NCI-H1092 (cell line): ENCODE measurements at places on chromosomes 4 and X.
A peak's percentile ranks its signal among the peaks of the same experiment; 100 is the strongest.

- peak; percentile 26 for DNase-seq
Observed at GRCh38 chr4:118265312-118266144, 87.3 kb downstream of the PRSS12 start.

- no peak for DNase-seq
Observed at GRCh38 chrX:103356858-103357257, 552 bp downstream of the TCEAL9 start.

DNA sequence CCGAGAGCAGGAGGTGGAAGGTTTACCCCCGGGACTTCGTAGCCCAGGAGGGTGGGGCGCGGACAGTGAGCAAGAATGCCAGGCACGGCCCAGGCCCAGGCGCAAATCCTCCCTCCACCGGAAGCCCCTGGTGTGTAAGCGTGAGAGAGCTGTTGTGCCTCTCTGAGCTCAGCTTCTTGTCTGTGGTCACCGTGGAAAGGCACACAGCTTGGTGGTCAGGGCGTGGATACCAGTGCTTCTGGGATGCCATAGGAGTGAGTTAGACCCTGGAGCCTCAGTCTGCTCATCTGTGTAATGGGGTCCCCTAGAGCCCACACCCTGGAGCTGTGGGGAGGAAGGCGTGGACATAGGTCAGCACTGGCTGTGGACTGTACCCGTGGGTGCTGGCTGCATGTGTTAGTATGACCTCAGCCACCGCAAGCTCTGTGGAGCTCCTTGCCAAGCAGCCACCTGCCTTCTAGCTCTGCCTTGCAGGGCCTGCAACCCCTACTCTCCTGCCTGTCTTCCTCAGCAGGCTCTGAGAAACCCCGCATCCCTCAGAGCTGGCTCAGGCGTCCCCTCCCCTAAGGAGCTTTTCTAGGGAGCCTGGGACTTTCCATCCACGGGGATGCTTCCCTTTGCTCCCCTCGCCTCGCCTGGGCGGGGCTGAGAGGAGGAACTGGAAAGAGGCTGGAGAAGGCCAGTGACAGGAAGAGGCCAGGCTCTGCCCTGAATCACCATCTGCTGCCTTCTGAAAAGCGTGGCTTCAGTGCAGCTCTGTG, 28.0 kb upstream of the AFAP1 start:
- DNase-seq, result no peak

GRCh38 chrX:40005292-40006011, 92.3 kb downstream of the BCOR start:
- no peak for DNase-seq

DNA sequence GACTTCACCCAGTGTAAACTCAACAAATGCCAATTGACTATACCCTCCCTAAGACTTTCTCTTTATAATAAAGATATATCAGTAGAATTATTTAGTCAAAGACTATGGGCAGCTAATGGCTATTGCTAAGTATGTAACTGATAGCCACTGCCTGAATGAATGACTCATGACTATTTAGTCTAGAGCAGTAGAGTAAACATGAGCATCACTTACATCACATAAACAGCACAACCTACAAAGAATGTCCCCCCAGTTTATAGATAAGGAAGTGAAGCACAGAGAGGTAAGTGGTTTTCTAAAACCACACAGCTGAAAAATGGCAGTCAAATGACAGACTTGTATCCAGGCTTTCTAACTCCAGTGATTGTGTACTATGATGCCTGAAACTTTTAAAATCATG, 507.0 kb downstream of the PPARGC1A start:
- no peak for DNase-seq

DNA sequence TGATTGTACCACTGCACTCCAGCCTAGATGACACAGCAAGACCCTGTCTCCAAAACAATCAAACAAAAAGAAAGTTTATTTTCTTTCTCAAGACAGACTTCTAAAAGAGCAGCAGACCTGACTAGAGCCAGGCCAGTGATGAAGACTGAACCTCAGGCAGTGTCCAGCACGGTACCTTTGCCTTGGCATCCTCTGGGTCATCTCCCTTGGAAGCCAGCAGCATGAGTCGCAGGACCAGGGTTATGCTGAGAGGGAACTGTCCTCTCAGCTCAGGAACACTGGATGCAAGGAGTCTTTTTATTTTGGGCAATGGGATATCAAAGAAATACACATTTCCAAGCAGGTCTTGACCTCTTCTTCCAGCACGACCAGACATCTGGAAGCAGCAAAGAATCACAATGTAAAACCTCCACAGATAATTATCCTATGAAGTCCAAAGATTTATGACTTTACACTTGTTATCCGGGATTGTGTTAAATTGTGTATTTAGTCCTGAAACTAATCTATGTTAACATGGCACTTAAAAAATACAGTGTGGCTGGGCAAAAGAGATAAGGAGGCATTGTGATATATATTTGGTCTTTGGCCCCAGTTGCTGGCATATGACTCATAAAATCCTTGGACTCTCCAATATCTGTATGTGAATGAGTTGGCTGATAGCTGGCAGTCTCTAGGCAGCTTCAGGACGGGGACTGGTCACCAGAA, 66.0 kb upstream of the DDX60 start:
- DNase-seq, result no peak

DNA sequence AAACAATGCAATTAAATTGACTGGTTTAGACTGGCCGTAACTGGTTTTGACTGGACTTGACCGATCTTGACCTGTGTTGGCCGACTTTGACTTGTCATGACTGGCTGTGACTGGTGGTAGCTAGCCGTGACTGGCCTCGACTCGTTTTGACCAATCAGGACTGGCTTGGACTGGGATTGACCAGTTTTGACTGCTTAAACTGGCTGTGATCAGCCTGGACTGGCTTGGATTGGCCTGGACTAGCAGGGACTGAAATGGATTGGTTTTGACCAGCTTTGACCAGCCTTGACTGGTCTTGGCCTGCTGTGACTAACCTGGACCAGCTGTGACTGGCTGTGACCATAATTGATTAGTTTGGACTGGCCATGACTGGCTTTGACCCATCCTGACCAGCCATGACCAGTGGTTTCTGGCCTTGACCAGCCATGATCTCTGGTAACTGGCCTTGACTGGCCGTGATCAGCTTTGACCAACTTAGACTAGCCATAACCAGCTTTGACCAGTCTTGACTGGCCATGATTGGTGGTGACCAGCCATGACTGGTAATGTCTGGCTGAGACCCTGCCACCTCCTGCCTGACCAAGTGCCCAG, 13.1 kb downstream of the SUV39H1 start:
- no peak for DNase-seq

DNA sequence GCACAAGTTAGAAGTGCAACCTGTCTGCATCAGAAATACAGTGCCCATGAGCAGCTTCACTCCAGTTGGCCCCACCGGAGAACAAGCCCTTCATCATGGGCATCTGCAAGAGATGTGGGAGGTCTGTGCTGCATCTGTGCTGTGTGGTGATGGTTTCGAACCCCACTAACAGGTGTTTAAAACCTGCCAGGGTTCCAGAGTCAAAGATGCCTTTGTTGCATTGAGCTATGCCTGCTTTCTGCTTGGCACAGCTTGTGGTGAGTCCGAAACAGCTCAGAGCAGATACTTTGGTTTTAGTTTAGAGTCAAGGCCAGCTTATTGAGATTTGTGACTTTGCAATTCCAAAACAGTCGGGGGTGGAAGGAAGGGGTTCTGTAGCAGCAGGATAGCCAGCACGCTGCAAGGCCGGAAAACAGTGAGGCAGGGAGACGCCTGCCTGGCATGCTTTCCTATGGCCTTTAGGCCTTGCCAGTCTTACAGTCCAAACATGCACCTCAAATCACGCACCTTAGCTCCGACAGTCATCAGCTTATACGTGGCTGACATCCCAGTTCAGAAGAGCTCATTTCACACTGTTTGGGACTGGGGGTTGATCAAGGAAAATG, 21.8 kb downstream of the MAGEA9 start:
- no peak for DNase-seq

GRCh38 chr4:76298227-76298626, 8.3 kb upstream of the STBD1 start:
- no peak for DNase-seq

DNA sequence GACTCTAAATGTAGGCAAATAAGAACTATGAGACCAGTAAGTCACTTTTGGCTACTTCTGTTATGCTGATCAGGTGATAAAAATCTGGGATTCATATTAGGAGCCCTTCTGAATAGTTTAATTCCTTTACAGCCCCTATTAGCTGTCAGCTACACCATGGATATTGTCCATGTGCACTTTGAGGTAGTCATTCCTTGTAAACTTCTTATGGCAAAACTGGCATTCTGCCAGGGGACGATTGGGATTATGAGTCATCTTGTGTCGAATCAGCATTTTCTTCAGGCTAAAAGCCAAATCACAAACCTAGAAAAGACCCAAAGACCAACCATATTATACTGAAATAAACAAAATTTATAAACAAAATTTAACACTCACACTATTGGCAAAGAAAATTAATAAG, 227.6 kb downstream of the PRDM5 start:
- no peak for DNase-seq

DNA sequence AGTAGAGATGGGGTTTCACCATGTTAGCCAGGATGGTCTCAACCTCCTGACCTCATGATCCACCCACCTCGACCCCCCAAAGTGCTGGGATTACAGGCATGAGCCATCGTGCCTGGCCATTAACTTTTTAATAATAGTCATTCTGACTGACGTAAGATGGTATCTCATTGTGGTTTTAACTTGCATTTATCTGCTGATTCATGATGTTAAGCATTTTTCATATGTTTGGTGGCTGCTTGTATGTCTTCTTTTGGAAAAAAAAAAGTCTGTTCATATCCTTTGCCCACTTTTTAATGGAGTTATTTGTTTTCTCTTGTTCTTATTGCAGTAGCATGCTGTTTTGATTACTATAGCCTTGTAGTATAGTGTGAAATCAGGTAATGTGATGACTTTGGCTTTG, 45.8 kb downstream of the ANXA10 start:
- no peak for DNase-seq

GRCh38 chr4:114691865-114692264, 93.3 kb downstream of the UGT8 start:
- DNase-seq, result no peak

- DNase-seq, result no peak
Observed at GRCh38 chr4:169115897-169116254, 105.8 kb upstream of the CBR4 start.

- DNase-seq, result no peak
Observed at GRCh38 chrX:149476513-149476912, 28.6 kb downstream of the IDS start.

- peak; percentile 10 for DNase-seq
Observed at GRCh38 chrX:153474718-153475117, 4.3 kb upstream of the HAUS7 start.

DNA sequence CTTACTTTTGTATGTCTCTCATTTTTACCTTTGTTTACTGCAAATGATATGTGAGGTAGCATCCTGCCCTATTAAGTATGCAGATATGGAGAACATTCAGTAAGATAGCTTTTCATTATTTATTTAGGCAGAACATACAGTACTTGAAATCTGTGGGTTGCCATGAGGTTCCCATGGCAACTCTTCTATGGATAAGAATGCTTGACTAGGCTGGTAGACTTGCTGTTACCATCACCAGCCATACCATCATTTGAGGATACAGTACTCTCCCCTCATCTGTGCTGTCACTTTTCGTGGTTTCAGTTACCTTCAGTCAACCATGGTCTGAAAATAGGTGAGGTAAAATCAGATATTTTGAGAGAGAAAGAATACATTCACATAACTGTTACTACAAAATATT, 56.7 kb downstream of the NAF1 start:
- DNase-seq, result no peak

DNA sequence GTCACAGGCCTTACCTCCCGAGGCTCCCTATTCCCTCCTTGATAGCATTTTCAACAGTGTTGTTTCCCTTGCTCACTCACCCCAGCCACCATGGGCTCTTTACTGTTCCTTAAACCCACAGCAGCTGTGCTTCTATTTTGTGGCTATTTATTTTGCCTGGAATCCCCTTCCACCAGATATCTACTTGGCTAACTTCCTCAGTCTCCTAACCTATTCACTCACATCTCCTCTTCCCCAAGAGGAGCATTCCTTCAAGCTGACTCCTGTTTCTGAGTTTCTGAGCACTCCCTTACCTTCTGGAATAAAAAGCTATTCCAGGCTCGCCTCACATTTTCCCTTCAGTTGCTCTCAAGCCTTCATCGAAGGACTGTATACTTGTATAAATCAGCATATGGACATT, 50.5 kb downstream of the CXCL1 start:
- DNase-seq, result no peak

DNA sequence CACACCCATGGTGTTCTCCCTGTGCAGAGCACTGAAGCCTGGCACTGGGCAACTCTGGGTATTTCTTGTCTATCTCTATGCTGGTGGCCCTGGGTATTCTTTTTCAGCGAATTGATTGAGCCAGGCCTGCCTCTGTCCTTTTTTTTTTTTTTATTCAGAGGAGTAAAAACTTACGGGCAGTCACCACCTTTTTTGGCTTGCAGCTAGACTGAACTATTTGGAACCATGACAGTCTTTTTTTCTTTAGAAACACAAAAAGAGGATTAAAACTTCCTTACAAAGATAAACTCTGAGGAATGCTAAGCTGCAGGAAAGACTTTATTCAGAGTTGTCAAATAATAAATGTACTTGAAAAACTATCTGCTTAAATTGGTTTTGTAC, 119.2 kb upstream of the STIM2 start:
- no peak for DNase-seq

- no peak for DNase-seq
Observed at GRCh38 chr4:151324124-151324751, 1.2 kb downstream of the SH3D19 start.

GRCh38 chrX:11426712-11427452, 133.7 kb downstream of the AMELX start:
- DNase-seq, result no peak

DNA sequence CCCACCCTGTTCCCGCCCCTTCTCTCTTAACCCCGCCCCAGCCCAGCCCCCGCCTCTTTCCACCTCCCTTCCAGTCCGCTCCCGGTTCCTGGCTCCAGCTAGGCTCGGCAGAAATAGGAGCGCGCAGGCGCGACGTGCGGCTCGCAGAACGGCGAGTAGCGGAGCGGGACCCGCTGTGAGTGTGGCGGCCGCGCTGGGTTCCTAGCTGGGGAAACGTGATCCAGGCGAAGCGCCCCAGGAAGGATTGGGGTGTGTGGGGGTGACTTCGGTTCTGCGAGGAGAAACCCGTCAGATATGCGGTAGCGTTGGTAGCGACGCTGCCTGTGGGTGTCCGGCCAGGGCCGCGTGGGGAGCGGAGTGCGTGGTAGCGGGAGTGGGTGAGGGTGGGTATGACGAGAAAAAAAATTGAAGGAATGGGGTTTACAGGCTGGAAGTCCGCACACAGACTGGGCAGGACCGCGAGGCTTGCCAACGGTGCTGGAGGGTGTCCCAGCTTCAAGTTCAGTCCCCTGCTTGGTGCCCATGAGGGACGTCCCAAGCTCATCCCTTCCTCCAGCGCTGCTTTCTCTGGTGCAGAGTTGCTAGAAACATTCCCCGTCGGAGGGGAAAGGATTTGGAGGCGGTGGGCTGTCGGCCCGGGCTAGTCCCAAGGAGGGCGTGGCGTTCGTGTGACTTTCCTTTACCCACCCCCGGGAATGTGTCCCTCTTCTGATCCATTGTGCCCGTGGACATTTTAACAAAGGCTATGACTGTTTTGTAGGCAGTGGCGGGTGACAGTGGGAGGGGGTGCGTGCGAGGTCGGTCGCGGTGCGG, at the start of gene PRRG1:
TSS of gene PRRG1 (plus strand) at position 144 of the 813 bp plus-strand sequence. CDS start 56,886 bp downstream, outside the sequence.
- DNase-seq, result peak; percentile 11
